ENCODE measurements at places on chromosomes 12 and 14. TPM values are rescaled to one million over a fixed set of nuclear protein-coding genes. Genes with fewer than 3 reads are reported as not detected.
A peak's percentile ranks its signal among the peaks of the same experiment; 100 is the strongest.

DNA sequence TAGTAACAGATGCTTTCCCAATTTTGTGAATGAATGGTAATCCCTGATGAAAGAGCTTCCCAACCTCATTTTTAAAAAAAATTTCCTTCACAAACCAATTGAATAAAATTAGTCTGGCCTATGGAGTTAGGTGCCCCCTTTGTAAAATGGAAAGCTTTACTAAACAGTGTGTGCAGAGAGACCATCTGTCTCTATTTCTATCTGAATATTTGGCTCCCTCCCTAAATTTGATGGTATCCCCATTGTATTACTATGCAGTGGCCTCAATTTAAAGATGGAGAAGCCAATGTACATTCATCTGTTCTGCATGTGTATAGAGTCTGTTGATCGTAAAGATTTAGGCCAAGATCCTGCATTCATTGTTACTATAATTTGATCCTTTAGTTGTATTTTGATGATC is 397.7 kb upstream of the RGS6 start:
- no peaks in the 10 kb centered on the region for H3K27me3 ChIP-seq
- H3K4me3 ChIP-seq = no peak overlapping the region
- H3K4me1 ChIP-seq = peaks cover 10% of the 10 kb centered on the region
- H3K36me3 ChIP-seq = peaks cover 17% of the 10 kb centered on the region
- no peak overlapping the region for H3K27ac ChIP-seq

DNA sequence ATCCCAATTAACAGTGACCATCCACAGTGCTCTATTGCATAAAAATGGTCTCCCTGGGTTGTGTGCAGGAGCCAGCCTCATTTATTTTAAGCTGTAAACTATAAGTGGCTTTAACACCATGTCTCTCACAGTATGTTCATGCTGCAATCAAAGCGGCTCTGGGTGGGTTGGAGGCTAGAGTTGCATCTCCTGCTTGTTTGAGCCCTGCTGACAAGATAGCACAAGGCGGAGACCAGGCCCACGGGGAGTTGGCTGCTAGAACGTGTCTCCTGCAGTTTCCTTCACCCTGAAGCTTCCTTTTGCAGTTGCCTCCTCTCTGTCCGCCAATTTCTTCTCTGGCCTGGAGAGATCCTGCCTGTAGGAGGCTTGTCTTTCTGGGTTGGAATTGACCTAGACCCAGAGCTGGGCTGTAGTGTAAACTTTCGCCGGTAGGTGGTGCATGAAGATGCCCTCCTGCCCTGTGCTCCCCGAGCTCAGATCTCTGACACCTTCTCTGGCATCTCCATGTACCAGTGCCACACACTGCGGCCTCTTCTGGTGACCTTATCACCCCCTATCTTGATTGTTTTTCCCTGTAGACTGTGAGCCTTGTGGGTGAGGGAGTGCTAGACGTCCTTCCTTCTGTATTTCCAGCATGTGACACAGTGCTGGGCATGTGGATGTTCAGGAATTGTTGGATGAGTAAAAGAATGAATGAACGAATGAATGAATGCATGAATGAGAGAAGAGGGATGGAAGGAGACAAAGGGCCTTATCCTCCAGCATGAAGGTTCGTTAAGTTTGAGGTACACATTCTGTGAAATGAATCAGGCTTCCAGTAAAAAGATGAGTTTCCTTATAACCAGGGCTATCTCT is 10.4 kb downstream of the OTUB2 start:
- H3K4me3 ChIP-seq = no peak overlapping the region
- DNase-seq = peak; percentile 88
- no peaks in the 10 kb centered on the region for H3K27me3 ChIP-seq
- peaks cover 3% of the 10 kb centered on the region for H3K4me1 ChIP-seq

DNA sequence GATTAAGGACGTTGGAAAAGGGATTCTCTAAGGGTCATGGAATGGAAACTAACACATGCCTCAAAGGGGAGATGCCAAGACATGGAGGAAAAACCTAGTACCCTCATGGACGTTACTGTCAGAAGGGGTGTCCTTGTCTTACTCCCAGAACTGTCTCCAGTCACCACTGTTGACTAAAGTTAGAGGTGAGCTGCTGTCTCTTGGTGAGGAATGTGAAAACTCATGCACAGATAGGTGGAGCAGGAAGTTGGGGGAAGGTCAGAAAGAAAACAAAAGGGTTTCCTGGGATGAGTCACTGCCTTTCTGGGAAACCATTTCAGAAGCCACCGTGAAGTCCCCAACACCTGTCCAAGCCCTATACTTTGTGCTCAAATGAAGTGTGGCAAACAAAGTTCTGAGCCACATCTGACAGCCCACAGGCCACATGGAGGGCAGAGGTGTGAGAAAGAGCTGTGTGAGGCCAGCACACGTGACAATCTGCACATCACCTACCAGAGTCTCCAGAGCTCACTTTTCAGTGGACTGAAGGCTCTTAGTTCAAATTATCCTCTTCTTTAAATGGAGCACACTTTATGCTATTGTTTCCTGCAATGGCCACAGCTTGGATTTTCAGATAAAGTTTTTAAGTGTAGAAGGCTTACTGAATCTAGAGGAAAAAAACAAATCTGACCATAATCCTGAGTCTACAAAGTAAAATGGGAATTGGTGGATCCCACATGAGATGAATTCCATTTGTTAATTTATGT is 92.9 kb upstream of the EGLN3 start:
- no peaks in the 10 kb centered on the region for H3K27me3 ChIP-seq
- peak overlapping the region; percentile 69 for H3K27ac ChIP-seq
- H3K4me1 ChIP-seq = peaks cover 33% of the 10 kb centered on the region
- H3K36me3 ChIP-seq = no peaks in the 10 kb centered on the region
- H3K4me3 ChIP-seq = no peak overlapping the region

- no peaks in the 10 kb centered on the region for H3K4me1 ChIP-seq
- no peaks in the 10 kb centered on the region for H3K36me3 ChIP-seq
- no peak overlapping the region for H3K4me3 ChIP-seq
- H3K27ac ChIP-seq = no peak overlapping the region
Observed at GRCh38 chr12:115820656-115821055, 456.8 kb downstream of the MED13L start.

DNA sequence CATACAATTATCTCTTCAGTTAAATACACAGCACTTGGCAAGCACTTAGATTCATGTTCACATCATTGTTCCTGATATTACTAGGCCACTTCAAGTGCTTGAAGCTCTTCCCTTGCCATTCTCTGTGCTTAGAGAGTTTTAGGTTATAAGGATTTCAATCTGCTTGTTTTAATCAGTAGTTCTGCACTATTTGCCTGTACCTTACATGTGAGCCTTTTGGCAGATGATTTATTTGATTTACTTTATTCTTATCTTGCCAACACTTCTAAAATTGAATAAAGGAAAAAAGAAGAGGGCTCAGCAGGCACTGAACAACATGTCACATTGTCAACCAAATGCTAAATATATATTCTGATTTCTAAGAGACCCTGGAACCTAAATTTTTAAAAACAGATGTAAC is 363.8 kb upstream of the USP15 start:
- no peaks in the 10 kb centered on the region for H3K27me3 ChIP-seq
- H3K4me1 ChIP-seq = no peaks in the 10 kb centered on the region

GRCh38 chr12:70190262-70191010 is 52.8 kb upstream of the CNOT2 start:
- H3K36me3 ChIP-seq = no peaks in the 10 kb centered on the region
- H3K27ac ChIP-seq = no peak overlapping the region
- no peak overlapping the region for H3K4me3 ChIP-seq
- peaks cover 1% of the 10 kb centered on the region for H3K27me3 ChIP-seq

Gene FOXM1
- total RNA-seq = 80.0 TPM

GRCh38 chr12:119334430-119335170 is at the start of gene CCDC60:
TSS of gene CCDC60 (plus strand) at chr12:119334729. CDS start at chr12:119335177, 448 bp downstream.
- H3K4me3 ChIP-seq = no peak within 1 kb of the TSS
- H3K4me1 ChIP-seq = no peaks in the 10 kb centered on the region
- no peak for DNase-seq
